ENCODE measurements at places on chromosomes 7 and 10.

- no peak for DNase-seq
Observed at GRCh38 chr10:87090779-87091178, 3.9 kb downstream of the GLUD1 start.

GRCh38 chr7:318476-318875, 28.5 kb downstream of the FOXL3 start:
- no peak for DNase-seq

DNA sequence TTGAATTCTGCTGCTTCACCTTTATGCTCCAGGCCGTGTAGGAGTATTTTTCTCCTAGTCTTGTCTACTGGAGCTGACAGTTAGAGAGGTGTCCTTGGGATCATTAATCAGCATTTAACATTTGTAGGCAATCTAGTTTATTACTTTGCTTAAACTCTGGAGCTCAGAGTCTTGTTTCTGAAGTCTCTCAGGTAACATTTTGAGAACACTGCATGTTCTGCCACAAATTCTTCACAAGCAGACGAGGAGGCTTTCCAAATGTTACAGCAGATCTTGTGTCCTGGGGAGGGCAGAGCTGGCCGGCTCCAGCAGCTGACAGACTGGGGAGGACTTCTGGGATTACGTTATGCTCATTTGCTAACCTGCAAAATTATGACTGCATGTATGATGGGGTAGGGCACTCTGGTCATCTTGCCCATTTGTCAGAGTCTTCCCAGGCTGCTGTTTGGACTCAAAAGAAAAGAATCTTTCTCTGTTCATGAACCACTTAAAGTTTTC, 50.5 kb downstream of the GALNT17 start:
- no peak for DNase-seq

GRCh38 chr7:55348502-55348901, 16.6 kb upstream of the LANCL2 start:
- DNase-seq, result no peak

- no peak for DNase-seq
Observed at GRCh38 chr7:49060743-49061142, 136.4 kb downstream of the CDC14C start.

DNA sequence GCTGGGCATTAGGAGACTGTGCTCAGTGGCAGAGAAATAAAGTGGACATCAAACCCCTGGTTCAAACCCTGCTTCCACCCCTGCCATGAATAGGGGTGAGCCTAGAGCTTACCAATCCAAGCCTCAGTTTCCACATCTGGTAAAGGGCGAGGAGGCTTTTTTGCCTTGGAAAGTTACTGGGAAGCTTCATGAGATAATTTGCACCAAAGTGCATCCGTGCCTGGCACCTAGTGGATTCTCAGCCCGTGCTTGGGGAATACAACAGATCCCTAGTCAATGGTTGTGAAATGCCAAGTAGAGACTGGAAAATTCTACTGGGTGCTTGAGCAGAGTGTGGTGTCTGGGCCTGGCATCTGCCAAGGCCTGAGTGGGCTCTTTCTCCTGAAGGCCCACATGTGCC, 158.7 kb upstream of the ZMIZ1 start:
- DNase-seq, result no peak

DNA sequence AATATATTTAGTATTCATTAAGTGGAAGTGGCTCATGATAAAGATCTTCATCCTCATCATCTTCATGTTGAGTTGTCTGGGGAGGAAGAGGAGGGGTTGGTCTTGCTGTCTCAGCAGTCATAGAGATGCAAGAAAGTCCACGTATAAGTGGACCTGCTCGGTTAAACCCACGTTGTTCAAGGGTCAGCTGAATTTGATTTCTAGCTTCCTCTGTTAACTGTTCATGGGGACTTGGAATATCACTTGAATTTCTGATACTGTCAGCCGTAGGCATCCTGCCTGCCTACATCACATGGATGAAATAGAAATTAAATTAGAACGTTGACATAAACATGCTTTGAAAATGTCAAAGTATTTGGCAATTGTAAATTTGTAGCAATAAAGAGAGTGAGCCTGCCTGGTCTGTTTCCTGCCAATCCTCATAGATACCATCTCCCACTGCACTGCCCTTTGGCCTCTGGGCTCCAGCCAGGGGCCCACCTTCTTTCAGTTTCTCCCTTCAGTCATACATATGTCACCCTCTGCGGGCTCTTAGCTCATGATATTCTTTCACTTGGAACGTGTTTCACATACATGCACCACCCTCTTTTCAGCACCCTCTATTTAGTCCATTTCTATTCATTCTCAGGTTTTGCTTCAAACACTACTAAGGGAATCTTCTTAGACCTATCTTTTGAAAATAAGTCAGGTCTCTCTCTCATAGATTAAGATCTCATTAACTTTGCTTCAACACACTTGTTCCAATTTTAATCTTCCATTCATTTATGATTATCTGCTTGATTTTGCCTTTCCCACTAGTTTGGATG, 376.3 kb downstream of the IPMK start:
- no peak for DNase-seq

DNA sequence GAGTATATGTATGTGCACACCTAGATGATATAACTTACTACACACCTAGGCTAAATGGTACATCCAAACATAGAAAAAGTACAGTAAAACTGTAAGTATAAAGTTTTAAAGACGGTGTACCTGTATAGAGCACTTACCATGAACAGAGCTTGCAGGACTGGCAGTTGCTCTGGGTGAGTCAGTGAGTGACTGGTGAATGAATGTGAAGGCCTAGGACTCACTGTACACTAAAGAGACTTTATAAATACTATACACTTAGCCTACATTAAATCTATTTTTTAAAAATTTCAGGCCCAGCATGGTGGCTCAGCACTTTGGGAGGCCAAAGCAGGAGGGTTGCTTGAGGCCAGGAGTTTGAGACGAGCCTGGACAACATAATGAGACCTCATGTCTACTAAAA, 195.3 kb downstream of the FZD1 start:
- no peak for DNase-seq

DNA sequence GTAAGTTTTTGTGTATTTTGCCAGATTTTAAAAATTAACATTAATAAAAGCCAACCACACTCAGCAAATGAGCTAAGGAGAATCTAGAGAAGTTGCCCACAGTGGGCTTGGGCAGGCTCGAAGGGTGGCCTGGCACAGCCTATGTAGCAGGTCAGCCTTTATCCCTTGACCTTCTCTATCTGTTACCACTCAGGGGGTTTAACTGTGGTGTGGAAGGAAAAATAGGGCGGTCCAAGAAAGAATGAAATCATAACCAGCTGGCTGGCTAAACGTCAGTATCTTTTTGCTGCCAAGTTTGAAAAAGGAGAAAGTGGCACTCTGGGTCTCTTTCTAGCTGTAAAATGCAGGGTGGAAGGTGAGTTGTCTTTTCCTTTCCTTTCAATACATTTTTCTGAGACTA, 130.3 kb upstream of the ASAH2 start:
- DNase-seq, result no peak

GRCh38 chr10:14562218-14563075, 212.2 kb downstream of the FAM107B start:
- no peak for DNase-seq

- DNase-seq, result no peak
Observed at GRCh38 chr10:56003555-56003954, 357.5 kb downstream of the ZWINT start.

DNA sequence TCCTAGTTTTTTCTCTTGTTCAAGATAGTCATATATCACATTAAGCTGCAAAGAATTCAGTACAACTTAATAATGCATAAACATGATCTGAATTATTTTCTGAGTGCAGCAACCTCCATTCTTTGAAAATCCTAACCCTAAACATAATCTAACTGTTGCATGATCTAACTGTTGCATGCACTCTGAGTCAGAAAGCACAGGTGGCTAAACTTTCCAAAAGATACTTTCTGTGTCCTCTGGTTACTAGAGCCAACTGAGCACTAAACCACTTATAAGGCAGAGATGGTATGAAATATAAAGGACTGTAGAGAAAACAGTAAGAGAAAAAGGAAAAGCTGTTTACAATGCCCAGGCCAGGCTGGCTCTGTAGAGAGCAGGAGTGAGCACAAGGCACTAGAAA, 23.0 kb upstream of the FAM133B start:
- DNase-seq, result no peak

DNA sequence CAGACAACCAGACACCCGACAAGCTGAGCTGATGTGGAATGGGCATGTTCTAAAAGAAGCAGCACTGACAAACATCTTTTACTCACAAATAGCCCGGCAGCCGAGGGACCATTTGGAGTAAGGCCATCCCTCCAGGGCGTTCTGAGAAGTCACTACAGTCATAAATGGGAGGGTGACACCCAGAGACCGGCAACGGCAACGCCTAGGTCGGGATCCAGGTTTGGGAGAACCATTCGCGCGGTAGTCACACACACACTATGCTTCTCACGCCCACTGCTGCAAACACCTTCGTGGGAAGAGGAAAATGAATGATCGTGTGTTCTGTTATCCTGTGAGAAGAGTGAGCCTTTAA, 9.8 kb downstream of the TNS3 start:
- no peak for DNase-seq

GRCh38 chr10:79003183-79004100, 65.3 kb upstream of the ZMIZ1 start:
- no peak for DNase-seq

GRCh38 chr7:78072201-78072590, 273.6 kb downstream of the PHTF2 start:
- DNase-seq, result no peak

- no peak for DNase-seq
Observed at GRCh38 chr7:31903962-31904361, 166.2 kb downstream of the PDE1C start.

DNA sequence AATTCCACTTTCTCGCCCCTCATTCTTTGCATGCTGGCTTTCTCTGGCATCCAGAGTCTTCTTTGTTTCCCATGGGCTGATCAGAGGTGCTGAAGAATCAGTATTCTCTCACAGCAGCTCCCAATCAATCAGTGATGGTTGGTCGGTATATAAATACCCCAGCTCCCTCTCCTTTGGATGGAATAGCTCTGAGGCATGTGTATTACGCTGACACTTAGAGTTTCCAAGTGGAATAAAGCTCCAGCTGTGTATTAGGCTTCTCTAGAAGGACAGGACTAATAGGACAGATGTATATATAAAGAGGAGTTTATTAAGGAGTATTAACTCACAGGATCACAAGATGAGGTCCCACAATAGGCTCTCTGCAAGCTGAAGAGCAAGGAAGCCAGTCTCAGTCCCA, 218.3 kb upstream of the GRB10 start:
- DNase-seq, result no peak

DNA sequence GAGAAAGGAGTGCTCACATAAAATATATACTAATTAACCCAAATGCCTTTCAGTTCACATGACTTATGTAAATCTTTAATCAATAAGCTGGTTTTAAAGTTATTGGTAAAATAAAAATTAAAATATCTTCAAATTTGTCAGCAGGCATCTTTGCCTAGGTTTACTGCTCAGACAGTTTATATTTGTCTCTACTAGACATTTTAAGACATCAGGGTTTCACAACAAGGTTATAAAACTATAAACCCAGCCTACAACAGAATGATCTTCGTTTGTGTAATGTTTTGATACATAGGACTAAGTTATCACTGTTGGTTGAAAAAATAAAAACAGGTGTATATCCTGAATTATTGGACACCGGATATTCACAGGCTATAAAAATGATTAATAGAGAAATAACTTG, 67.4 kb downstream of the TYW1B start:
- no peak for DNase-seq

- no peak for DNase-seq
Observed at GRCh38 chr7:40499718-40500117, 364.9 kb downstream of the SUGCT start.

- no peak for DNase-seq
Observed at GRCh38 chr10:70562036-70562755, 40.3 kb downstream of the PRF1 start.

GRCh38 chr10:29619241-29619669, 15.5 kb downstream of the SVIL start:
- no peak for DNase-seq

DNA sequence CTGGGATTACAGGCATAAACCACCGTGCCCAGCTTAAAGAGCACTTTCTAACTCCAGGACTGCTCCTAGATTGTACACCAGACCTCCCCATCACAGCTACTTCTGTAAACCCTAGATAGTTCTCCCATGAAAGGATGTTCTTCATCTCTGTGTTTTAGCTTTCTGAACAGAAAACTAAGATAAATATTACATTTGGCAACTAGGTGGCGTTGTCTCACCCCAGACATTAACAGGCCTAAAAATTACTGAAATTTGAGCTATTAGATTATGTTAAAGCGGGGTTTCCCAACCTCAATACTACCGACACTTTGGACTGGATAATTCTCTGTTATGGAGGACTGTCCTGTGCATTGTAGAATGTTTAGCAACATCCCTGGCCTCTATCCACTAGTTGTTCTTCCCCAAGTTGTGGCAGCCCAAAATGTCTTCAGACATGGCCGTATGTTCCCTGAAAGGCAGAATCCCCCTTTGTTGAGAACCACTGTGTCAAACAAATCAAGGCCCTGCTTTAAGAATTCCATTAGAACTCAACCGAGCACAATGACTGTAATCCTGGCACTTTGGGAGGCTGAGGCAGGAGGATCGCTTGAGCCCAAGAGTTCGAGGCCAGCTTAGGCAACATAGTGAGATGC, 19.1 kb downstream of the ATOH7 start:
- no peak for DNase-seq

DNA sequence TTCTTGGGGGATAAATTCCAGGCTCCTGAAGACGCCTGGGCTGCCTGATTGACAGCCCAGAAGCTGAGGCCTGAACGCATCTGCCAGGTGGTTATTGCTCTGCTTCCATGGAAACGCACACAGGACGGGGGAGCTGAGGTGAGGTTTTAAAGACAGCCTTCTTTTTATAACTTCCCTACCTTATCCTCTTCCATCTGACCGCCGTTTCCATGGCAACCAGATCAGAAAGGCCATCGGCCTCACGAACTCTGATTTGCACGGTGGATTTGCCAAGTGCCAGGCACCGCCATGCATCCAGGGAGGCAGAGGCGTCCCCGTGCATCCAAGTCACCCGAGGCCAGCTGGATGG, 260.9 kb downstream of the ADARB2 start:
- DNase-seq, result no peak

DNA sequence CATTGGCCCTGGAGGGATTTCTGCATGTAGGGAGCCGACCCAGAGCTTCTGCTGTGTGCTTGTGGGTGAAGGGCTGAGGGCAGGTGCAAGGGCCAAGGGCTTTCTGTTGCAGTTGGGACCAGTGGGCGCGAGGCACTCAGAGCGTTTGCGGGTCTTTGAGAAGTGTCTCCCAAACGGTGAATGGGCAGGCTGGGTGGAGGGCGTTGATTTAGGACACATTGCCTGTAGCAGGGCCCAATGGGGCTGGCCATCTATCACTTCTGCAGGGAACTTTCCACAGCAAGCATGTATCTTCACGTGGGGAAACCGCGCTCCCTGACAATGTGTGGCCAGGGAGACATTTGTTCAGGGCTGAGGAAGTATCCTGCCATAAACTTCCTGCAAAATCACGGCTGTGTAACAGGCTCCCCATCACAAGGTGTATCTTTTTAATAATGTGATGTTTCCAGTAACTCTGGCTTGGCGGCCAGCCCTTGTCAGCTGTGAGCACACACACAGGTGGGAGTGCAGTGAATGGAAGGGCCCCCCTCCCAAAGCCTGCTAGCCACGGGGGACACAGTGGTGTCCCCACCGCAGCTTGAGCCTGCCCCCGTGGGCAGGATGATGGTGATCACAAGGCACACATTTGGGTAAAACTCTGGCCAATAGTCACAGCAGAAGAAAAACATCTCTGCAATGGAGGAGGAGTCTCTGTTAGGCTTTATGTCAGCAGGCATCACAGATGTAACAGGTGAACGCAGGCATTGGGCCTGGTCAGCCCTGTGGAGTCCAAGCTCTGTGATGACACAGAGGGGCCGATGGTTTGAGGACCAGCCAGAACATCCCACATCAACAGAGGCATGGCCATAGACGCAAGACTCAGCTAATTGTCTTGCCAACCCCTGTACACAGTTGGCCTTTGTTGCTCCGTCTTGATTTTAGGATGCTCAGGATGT, 84.3 kb downstream of the GLRX3 start:
- DNase-seq, result no peak

Data from effector memory CD8-positive, alpha-beta T cell (primary cell).